GM23248 (cell line): ENCODE measurements at places on chromosomes 3 and 15. TPM values are rescaled to one million over a fixed set of nuclear protein-coding genes. Genes with fewer than 3 reads are reported as not detected.
A peak's percentile ranks its signal among the peaks of the same experiment; 100 is the strongest.

OCA2 gene
- not detected in 2 replicates for total RNA-seq

LRRN1 gene
- total RNA-seq: not detected in 2 replicates

ILDR1 gene
- total RNA-seq: not detected in 2 replicates

DNA sequence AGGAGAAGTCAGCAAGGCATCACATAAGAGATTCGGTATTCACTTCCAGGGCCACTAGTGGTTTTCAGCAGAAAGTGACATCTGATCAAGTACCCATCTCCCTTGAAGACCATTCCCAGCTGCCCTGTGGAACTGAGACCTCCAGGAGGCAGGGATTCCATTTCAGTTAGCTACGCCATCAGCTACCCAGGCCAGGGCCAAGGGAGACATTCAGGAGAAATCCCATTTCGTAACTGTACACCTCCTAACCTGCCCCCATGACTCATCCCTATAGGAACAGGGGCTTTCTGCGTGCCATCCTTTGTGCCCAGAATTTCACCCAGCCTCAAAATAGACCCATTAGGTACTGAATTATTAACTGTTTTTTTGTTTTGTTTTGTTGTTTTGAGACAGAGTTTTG is 24.7 kb downstream of the SPATA12 start:
- no peaks in the 10 kb centered on the region for H3K4me1 ChIP-seq
- no peaks in the 10 kb centered on the region for H3K36me3 ChIP-seq
- no peak for DNase-seq
- H3K4me3 ChIP-seq: no peak overlapping the region
- no peaks in the 10 kb centered on the region for H3K27me3 ChIP-seq

- H3K4me3 ChIP-seq: peak overlapping the region; percentile 21; the same call in 1 of the 2 replicates
- peaks cover 22% of the 10 kb centered on the region for H3K4me1 ChIP-seq
- no peaks in the 10 kb centered on the region for H3K36me3 ChIP-seq
- DNase-seq: peak; percentile 22
These were observed 185.1 kb upstream of the AGTR1 start for GRCh38 chr3:148512648-148513047.

DNA sequence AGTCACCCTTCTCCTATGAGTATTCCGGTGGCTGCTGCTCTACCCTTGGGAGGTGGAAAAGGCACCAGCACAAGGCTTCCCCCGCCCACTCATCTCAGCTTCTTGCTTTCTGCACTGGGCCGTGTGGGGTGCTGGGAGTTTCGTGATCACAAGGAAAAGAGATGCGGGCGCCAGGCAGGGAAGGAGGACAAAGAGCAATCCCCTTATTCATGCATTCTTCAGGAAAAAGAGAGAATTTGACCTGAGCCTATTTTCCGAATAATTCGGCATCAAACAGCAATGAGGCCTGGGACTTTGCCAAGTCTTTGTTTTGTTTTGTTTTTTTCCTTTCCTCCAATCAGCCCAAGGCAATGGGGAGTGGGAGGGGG is 102.2 kb upstream of the LPP start:
- no peaks in the 10 kb centered on the region for H3K27me3 ChIP-seq
- H3K27ac ChIP-seq: no peak overlapping the region
- peaks cover 8% of the 10 kb centered on the region for H3K4me1 ChIP-seq

DNA sequence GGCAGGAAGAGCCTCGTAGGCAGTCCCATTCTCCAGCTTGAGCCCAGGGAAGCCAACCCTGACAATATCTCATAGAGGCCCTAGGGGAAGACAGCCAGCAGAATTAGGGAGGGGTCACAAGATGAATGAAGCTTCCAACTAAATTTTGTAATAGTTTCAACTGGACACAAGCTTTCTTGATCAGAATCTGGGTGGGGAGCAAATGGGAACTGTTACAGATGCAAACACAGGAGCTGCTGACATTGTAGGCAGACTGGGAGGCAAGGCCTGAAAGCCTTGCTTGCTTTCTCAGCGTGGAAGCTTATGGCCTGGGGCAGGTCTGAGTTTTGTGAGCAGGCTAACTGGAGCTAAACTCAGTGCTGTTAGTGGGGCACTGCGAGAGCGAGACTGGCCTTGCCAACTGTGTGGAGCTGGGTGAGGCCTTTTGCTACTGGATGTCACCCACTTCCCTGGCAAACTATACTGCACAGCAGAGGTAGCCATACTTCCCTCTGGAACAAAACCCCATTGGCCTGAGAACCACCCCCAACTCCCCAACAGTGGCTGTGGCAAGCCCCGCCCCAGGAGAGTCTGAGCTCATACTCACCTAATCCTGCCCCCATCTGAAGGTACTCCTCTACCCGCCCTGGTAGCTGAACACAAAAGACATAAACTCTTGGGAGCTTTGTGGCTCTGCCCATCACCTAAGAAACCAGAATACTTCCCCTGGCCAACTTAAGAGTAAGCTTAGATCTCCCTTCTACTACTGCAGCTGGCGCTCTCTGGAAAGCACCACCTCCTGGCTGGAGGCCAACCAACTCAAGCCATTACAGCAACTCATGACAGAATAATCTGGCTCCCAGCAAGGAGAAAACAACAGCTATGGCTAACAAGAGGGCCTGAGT is 42.9 kb downstream of the CFAP20DC start:
- H3K27me3 ChIP-seq: no peaks in the 10 kb centered on the region
- peak; percentile 62 for DNase-seq
- no peak overlapping the region for H3K4me3 ChIP-seq
- peaks cover 6% of the 10 kb centered on the region for H3K4me1 ChIP-seq
- H3K36me3 ChIP-seq: no peaks in the 10 kb centered on the region

DNA sequence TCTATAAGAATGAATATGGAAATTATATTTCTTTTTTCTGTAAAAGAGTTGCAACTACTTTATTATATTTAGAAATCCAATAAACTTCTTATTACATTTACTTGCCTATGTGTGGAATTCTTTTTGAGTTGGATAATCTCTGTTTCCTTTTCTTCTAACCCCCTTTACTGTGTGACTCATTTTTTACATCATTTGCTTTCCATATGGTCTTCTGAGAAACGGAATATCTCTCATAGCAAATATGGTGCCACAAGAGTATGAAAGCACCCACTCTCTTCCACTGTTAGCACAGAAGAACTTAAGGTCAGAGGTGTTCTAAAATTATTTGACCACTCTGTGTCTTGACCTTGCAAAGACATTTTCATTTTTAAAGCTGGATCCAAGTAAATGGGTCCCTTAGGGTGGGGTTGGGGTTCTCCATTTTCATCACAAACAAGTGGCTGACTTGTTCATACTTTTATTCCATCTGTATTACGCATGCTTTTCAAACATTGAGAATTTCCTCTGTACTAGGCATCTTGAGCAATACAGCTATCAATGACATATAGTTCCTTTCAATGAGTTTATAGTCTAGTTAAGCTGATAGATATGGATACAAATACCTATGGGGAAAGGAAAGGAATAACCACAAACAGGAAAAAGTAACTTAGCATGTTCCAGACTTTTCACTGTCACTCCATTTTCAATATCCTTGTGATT is 281.1 kb upstream of the TPRG1 start:
- H3K4me3 ChIP-seq: no peak overlapping the region
- no peak overlapping the region for H3K27ac ChIP-seq
- no peaks in the 10 kb centered on the region for H3K27me3 ChIP-seq
- no peaks in the 10 kb centered on the region for H3K36me3 ChIP-seq
- peaks cover 22% of the 10 kb centered on the region for H3K4me1 ChIP-seq
- peak; percentile 56 for DNase-seq
